AG10803 (cell line): ENCODE measurements at places on chromosomes 12 and 14.

GRCh38 chr12:57276935-57277563, 26.1 kb upstream of the STAC3 start:
- DNase-seq = peak; percentile 25

DNA sequence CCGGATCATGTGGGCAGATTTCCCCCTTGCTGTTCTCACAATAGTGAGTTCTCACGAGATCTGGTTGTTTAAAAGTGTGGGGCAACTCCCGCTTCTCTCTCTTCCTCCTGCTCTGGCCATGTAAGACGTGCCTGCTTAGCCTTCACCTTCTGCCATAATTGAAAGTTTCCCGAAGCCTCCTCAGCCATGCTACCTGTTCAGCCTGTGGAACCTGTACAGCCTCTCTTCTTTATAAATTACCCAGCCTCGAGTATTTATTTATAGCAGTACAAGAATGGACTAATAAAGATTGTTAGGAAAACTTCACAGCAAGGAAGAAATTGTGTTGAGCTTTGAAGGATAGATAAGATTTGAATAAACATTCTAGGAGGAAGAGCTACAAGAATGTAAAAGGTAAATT, 52.1 kb downstream of the KDM5A start:
- no peak for DNase-seq

GRCh38 chr14:51488569-51489220, 163.0 kb upstream of the FRMD6 start:
- DNase-seq = no peak

DNA sequence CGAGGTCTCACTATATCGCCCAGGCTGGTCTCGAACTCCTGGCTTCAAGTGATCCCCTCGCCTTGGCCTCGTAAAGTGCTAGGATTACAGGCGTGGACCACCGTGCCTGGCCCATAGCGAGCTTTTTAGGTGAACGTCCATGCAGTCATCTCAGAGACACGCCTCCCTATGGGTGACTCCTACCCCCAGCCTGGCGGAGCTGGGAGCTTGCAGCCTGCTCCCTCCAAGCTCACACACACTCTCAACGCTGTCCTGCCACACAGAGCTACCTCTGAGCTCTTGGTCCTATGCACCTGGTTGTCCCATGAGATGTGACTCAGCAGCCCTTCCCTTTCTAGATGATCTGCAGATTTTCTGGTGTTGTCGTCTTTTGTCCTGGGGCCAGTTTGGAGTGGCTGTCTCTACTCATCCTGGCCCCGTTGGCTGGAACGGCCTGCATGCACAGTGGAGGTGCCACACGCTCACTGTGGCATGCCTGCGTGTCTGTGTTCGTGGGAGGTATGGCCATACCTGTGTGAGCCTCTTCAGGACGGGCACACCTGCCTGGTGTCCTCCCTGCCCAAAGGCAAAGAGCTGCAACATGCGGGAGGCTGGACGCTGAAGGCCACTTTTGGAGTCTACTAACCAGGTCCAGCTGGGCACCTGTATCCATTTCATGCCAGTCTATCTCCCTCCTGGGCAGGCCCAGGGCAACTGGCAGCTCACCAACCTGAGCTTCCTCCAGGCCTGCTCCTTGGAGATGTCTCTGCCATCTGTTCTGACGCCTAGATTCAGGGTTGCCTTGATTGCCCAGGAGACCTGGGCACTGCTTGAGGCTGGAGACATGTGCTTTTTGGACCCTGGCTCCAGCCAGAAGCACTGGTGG, 18.1 kb downstream of the CABP1 start:
- no peak for DNase-seq

DNA sequence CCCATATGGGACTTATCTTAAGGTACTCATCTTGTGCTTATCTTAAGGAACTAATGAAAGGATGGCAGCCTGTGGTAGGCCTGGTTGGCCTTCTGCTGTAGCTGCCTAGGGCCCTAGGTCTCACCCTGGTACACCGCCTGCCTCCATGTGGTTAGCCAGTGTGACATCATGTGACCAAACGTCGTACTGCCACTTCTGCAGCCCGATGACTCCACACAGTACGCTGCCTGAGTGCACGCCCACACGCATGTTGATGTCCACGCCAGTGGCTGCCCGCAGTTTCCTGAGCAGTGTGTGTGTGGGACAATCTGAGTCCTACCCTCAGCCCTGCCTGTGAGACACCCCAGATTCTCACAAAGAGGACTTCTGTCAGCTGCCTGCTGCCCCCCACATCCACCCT, 5.1 kb downstream of the ADCY4 start:
- DNase-seq = no peak

GRCh38 chr12:10641735-10642500, 28.5 kb upstream of the MAGOHB start:
- DNase-seq = peak; percentile 54

DNA sequence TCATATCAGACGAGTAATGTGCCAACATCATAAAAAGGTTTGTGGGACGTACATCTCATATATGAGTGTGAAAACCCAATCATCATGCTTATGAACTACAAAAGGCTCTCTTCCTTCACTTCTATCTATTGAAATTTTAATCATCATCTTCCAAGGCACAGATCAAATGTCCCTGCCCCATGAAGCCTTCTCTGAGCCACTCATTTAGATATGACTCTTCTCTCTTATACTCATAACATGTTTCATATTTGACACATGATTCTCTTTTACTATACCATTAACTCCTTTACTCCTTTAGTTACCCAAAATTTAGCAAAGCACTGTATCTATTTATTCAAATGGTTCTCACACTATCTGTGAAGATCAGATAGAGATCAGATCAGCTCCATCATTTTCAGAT, 22.2 kb downstream of the RALGAPA1 start:
- DNase-seq = no peak

- DNase-seq = peak; percentile 8
These were observed 475.3 kb downstream of the EGLN3 start for GRCh38 chr14:33475623-33476022.

DNA sequence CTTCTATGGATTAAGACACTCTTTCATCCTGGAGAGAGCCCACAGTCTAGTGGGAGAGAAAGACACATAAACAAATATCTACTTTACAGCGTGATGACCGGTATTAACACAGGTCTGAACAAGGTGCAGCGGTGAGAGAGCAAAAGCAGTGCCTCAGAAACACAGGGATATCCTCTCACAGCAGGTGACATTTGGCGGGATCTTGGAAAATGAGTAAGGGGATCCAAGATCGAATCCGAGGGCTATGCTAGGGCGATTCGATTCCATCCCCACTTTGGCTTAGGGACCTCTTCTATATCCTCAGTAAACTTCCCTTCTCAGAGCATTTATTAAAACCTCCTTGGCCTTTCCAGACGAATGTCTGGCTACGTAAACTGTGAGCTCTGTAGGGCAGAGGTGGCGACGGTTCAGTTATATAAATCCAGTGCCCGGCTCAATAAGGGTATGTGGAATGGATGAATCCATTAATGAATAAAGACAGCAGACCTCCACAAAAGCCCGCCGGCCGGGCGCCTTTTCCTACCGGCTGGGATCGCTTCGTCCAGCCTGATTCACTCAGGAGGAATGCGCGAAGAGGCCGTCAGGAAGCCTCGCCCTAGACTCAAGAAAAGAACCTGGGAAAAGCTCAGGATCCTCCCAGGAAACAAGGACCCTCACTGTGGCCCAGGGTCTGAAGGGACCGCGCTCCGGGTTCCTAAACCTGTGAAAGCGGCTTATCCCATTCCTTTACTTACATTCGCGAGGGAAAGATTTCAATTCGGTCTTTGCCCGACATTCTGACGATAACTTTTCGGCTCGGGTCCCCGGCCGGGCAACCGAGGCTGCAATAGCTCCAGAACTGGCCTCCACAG, 455 bp downstream of the ATP6V1D start:
- DNase-seq = peak; percentile 64

DNA sequence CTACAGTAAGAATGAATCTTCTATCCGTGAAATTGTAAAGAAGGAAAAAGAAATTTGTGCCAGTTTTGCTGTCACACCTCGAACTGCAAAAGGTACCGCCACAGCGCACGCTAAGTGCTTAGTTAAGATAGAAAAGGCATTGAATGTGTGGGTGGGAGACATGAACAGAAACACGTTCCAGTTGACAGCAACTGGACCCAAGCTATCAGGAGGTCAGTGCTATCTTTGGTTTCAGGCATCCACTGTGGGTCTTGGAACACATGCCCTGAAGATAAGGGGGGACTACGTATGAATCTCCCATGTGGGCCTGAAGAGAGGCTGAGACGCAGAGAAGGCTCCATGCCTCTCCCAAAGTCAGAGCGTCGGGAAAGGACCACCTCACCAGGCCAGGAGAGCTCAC, 9.8 kb downstream of the IFFO1 start:
- no peak for DNase-seq

DNA sequence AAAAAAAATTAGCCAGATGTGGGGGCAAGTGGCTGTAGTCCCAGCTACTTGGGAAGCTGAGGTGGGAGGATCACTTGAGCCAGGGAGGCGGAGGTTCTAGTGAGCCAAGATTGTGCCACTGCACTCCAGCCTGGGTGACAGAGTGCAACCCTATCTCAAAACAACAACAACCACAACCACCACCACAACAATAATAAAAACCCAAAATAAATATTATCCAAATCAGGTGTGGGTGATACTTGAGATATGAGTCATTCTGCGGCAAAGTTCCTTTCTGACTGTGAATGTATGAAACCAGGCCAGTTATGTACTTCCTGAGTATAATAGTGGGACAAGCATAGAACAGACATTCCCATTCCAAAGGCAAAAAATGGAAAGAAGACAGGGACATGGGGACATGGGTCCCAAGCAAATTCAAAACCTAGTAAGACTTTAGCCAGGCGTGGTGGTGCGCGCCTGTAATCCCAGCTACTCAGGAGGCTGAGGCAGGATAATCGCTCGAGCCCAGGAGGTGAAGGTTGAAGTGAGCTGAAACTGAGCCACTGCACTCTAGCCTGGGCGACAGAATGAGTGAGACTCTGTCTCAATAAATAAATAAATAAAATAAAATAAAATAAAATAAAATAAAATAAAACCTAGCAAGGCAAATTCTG, 9.7 kb upstream of the ERC1 start:
- no peak for DNase-seq

DNA sequence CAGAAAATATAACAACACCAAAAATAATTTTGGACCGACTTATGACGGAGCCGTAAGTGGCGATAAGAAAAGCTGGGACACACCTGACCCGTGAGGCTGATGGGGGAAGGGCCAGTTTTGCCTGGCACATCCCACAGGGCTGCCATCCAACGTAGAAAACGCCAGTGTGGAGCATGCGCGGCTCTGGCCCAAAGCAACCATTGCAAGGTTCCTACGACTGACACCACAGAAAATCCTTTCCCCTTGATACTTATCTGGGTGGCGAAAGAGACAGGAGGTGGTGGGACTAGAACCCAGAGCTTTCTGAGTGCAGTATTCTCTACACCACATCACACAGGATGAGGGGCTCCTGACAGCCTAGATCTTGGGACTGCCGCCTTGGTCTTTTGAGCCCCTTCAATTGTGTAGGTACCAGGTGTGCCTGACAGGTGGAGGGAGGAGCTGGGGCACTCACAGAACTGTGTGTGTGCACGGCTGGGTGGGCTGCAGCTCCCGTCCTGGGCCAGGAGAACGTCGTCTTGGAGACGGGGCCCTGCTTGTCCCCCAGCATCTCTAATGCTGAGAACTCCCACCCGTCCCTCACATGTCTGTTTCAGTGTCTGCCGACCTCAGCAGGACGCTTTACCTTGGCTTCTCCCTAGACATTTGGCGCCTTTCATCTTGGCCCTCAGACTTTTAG, 17.4 kb upstream of the CACNA2D4 start:
- DNase-seq = no peak

DNA sequence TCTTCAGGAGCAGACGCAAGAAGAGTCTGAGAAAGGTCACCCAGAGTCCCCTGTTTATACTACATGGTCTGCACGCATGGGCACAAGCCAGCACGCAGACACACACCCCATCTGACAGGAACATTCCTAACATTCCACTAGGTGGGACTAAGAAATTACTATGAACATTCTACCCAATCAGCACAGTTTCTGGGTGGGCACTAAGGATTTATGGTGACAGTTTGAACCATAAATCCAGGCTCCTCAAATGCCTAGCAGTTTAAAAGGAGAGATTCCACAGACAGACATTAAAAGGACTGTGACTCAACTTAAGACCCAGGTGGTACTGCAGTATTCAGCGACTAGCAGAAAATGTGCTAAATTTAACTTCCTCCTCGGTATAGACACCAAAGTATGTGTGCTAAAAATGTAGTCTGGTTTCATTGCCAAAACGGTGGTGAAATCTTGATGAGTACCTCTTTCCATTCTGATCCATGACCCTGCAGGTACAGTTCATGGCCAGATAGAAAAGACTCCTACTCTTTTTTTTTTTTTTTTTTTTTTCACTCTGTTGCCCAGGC, 16.2 kb downstream of the ABHD4 start:
- DNase-seq = peak; percentile 99

- no peak for DNase-seq
These were observed 452.2 kb downstream of the IPO8 start for GRCh38 chr12:30243426-30243825.

DNA sequence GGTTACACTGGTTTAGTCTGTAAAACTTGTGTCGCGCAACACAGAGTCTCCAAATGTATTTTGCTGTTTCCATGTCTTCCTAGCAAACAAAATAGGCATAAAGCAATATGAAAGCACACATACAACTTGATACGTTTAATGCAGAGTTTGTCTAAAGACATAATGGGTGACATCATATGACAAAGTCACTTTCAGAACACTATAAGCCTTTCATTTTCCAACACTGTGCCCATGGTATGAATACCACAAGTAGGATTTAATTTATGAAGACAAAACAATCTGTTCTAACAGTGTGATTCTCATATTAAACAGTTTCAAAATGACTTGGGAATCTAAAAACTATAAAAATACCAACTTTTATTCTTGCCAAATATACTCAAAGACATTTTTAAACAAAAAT, 58.4 kb downstream of the PTPN21 start:
- DNase-seq = no peak

DNA sequence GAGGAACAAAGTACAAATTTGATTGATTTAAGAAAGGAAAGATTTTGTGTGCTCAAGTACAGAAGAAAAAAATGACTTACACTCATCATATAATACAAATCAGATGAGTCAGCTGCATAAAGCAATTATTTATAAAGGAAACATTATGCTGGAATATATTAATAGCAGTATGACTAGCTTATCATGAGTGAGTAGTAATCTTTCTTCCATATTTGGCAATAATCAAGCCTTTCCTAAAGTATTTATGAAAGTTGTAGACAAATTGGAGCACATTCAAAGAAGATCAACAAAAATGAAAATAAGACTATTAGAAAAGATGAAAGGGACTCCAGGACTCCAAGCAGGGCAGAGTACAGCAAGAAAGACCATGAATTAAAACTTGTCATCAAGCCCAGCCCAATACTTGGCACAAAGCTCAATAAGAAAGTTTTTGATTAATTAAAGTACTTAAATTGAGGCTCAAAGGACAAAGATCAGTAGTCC, 32.8 kb downstream of the CCER1 start:
- DNase-seq = peak; percentile 46

DNA sequence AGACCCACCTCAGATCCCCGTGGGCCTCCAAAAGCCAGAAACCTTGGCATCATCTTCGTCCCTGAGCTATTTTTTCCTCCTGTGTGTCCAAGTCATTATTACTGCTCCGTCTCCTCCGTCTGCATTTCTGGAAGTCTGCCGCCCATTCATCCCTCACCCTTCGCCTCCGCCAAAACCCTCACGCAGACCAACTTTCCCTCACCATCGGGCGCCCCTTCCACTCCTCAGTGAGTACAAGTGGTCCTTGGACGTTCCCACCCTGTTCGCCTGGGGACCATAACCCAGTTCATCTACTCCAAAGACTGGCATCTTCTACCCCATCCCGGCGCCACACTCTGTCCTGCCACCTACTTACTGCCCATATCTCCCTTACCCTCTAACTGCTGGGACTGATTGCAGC, 3.7 kb upstream of the LTBP2 start:
- DNase-seq = no peak

GRCh38 chr12:51371295-51371953, 19.8 kb downstream of the GALNT6 start:
- peak; percentile 93 for DNase-seq

GRCh38 chr12:84738481-84738972, 174.1 kb downstream of the SLC6A15 start:
- DNase-seq = peak; percentile 68
